NCI-H345 (cell line): ENCODE measurements at places on chromosomes 5 and 9.

DNA sequence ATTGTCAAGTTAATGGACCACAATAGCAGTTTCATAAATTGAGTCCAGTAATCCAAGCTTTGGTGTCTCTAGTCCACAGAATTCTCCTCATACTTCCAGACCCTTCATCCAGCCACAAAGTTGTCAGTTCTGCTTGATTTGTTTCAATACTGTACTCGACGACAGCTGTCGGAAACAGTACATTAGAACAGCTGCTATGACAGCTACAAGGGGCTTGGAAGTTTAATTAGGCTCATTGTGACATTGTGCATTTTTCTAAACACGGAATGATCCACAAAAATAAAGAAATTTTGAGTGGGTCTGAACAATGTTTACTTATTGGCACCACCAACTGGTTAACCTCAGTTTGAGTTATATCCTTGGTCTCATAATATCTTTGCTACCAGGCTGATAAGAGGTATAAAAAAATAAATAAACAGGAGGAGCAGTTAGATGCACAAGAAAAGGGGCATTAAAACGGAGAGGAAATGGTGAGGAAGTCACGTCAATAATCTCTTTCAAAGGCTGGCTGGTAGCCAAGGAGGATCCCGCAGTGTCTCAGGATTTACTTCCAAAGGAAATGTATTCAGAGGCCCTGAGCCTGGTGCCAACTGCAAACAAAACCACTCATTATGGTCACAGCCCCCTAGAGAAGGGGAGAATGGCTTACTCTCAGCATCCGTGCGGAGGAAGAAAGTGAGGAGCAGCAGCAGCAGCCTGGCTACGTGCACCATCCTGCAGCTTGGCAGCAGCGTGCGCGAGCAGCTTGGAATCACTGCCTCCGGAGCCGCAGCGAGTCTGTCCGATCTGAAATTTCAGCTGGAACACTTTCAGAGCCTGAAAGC is 933.8 kb upstream of the DMAC1 start:
- DNase-seq: peak; percentile 84

- DNase-seq: peak; percentile 32
Observed at GRCh38 chr5:157444224-157444623, 15.8 kb upstream of the NIPAL4 start.

GRCh38 chr5:131382407-131383395 is 118.8 kb downstream of the CDC42SE2 start:
- DNase-seq: peak; percentile 43

GRCh38 chr9:123290764-123291163 is 22.4 kb upstream of the STRBP start:
- no peak for DNase-seq

GRCh38 chr9:83041771-83042170 is 21.2 kb downstream of the RASEF start:
- no peak for DNase-seq
